Stimulated activated CD4-positive, alpha-beta T cell treated with anti-CD3 and anti-CD28 coated beads, Interleukin-15, amount 100 ng/mL, for 48 hours (primary cell): ENCODE measurements at places on chromosomes 5 and 9.
A peak's percentile ranks its signal among the peaks of the same experiment; 100 is the strongest.

GRCh38 chr5:107764976-107765804, 94.5 kb upstream of the EFNA5 start:
- DNase-seq: no peak

DNA sequence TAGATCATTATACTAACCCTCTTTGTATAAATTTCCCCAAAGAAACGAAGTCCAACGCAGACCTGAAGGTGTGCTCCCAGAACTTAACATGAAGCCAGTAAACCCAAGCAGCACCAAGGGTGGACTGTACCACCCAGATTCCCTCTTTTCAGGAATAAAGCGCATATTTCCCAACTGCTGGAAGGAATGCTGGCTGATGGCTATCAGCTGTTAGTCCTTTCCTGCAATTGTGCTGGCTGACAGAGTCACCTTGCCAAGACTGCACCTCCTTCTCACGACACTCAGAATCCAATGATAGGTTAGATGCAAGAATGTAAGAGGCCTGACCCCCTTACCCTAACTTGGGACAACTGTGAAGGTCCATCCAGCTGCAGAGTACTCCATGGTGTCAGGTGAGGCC, 93.9 kb downstream of the MAPKAP1 start:
- DNase-seq: no peak

DNA sequence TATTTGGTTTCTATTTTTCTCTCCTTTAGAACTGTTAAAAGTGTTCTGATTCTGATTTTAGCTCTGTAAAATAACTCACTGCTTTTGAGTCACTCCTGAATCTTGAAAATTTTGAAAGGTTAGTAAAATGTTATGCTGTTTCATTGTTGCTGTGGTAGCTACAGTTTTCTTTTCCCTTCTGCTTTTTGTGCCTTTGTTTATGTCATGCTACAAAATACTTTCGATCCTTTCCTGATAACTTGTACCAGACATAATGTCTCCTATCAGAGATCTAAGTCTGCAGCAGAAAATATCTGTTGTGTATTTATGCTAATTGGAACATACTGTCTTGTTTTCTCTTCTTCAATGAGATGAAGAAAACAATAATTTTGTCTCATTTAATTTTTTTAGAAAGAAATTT, 26.9 kb upstream of the CEP120 start:
- DNase-seq: no peak

DNA sequence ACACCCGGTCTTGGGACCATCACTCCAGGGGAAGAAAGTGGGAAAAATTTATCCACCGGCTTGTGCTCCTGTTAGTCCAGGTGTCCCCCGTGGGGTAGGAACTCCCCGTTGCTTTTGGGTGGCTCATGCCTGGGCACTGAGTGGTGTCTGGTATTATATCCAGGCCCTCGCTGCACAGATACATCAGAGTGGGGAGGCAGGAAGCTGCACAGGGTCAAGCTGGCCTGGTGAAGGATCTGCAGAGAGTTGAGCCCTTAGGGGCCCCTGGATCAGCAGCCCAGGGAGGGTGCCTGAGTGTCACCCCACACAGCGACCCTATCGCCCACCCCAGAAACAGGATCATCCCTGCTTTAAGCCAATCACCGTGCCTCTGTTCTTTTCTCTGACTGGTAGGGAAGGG, 24.4 kb upstream of the COL5A1 start:
- DNase-seq: no peak

- DNase-seq: no peak
Measured at GRCh38 chr5:88419931-88420330, 151.3 kb upstream of the TMEM161B start.

DNA sequence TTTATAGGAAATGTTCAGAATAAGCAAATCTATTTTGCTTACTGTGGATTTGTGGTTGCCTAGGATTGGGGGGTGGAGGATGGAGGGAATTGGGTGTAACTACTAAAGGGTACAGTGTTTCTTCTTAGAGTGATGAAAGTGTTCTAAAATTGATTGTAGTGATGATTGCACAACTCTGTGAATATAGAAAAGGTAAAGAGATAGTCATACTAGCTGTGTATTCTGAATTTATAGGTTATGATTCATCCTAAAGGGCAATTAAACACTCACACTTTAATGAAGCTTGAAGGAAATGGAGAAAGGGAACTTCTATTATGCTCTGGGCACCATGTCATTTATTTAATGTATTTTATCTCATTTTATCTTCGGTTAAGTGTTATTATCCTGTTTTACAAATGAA, 9.9 kb downstream of the TXNDC8 start:
- no peak for DNase-seq

- DNase-seq: no peak
Measured at GRCh38 chr5:81010336-81011169, 50.4 kb downstream of the RASGRF2 start.

- no peak for DNase-seq
Measured at GRCh38 chr5:74685979-74686631, 1.1 kb downstream of the HEXB start.

DNA sequence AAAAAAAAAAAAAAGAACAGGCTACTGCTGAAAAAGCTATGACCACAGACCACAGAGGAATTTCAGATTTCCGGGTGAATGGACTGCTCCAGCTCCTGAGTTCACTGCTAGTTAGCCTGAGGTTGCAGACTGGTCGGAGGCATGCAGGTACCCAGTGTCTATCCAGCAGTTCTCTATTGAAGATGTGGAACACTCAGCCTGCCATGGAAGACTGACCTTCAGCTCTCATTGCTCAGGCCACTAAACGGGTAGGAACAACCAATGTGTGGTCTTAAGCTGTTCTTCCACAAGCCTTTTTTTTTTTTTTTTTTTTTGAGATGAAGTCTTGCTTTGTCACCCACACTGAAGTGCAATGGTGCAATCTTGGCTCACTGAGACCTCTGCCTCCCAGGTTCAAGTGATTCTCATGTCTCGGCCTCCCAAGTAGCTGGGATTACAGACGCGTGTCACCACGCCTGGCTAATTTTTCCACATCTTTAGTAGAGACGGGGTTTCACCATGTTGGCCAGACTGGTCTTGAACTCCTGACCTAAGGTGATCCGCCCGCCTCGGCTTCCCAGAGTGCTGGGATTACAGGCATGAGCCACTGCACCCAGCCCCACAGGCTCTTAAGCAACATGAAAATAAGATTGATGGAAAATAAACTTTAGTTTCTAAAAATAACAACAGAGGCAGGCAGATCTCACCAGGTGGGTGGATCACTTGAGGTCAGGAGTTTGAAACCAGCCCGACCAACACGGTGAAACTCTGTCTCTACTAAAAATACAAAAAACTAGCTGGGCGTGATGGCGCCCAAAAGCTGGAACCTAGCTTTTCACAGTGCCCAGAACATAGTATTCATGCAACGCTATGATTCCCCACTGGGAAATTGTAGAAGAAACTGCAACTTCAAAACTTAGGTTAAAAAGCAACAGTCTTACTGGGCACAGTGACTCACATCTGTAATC, 20.0 kb upstream of the NPM1 start:
- no peak for DNase-seq

DNA sequence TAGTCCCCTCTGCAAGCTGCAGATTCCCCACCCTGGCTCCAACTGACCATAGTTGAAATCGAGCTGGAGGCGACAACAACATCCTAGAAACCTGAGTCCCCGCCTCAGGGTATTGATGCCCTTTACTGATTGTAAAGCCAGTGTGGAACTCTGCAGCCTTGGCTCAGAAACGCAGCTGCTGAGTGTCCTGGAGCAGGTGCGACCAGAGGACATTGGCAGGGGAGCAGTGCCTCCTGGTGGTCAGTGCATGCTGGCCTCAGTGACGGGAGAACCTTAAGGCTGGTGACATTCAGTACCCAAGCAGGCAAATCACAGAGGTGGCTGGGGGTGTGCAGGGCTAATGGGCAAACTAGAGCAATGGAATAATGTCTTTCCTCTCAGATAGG, 20.4 kb upstream of the ZNF354B start:
- peak; percentile 36 for DNase-seq
